Activated T-helper 9 cell treated with anti-CD3 and anti-CD28 coated beads, Interleukin-2, amount 50 U/mL, for 16 hours (primary cell): ENCODE measurements at places on chromosomes 16 and 17.

- DNase-seq = no peak
Observed at GRCh38 chr16:73050201-73051099, 2.5 kb upstream of the ZFHX3 start.

DNA sequence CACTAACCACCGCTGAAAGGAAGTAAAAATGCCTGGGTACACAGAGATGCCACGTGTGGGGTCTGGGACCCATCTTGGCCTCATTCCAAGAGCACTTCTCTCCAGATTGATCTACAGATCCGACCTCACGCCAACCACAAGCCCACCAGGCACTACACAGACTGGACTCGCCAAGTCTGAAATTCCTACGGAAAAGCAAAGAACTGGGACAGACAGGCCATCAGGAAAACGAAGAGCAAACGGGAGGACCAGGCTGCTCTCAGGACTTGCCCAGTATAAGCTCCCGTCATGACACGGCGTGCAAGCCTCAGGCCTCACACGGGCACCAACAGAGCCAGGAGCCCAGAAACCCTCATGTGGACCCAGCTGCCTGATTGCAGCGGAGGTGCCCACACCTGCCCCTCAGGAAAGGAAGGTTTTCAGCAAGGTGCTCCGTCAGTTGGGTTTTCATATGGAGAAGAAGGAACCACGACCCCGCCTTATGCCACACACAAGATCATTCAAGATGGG is 20.1 kb upstream of the C16orf95 start:
- no peak for DNase-seq

DNA sequence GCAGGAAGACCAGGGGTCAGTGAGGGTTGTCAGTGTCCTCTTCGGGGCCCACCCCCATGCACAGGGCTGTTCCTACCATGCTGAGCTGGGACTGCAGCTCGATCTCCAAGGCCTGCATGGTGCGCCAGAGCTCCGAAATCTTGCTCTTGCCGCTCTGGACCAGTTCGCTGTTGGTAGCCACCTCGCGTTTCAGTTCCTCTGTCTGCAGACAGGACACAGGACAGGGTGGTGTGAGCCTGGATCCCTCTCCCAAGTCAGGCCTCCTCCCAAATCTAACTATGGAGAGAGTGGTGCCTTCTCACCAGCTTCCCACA is 90.9 kb downstream of the GOSR1 start:
- DNase-seq = no peak

DNA sequence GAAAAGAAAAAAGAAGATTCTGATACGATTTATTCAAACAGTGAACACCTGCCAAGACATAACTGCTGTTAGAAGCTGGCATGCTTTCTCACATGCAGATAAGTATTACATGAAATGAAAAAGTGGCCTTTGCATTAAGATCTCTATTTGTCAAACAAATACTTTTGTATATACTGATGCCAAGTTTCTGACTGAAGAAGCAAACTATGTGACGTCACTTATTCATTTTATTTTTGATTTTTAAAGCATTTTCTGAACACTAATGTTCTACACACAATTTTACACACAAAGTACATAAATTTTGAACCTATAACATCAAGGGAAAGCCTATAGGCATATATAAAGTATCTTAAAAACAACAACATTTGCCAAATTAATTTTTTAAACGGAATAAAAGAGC is 153.8 kb downstream of the CEP112 start:
- no peak for DNase-seq

GRCh38 chr17:50843150-50843905 is 7.9 kb downstream of the WFIKKN2 start:
- no peak for DNase-seq

DNA sequence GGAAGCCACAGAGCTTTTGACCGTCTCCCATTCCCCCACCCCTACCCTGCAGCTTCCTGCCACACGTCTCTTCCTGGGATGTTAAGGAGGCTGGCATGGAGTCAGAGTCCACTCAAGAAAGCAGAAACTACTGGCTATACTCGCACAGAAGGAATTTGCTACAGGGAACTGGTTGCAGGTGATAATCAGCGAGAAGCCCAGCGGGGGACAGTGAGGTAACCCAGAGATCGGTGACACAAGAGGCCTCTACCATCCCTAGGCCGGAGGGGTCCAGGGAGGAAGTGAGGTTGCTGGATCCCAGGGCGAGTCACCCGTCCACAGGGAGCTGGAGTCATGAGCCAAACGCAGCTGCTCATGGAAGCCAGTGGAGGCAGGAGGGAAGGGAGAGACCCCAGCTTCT is 93.7 kb downstream of the SDK2 start:
- DNase-seq = no peak

DNA sequence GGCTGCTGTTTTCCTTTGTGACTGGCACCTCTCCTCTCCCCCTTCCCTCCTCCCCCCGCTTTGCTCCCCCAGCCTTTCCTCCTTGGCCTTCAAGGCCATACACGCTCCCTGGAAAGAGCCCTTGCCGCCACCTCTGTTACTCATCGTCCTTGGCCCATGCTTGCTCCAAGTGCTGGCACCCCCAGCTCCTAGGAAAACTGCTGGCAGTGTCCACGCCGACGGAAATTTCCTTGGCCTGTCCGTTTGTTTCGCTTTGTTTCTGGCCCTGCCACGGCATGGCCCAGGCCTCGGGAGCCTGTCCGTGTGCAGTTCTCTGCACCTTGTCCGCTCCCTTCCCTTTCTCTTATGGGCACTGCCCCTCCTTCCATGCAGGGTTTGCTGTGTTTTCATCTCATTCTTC is 18.0 kb downstream of the CA5A start:
- no peak for DNase-seq

DNA sequence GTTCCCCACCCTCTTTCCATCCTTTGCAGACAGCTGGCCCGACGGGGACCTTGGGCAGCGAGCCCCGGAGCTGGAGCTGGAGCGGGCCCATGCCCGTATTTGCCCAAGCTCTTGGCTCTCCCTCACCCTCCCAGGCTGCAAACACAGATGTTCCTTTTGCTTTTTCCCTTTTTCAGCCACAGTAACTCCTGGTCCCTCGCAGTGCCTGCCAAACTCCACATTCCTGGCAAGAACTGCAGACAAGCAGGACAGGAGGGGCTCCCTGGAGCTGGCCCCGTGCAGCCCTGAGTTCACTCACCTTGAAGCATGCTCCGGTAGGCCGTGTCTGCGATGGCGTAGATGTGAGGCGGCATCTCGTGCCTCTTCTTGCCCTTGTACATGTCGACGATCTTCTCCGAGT is 33.9 kb downstream of the MYH11 start:
- DNase-seq = no peak

DNA sequence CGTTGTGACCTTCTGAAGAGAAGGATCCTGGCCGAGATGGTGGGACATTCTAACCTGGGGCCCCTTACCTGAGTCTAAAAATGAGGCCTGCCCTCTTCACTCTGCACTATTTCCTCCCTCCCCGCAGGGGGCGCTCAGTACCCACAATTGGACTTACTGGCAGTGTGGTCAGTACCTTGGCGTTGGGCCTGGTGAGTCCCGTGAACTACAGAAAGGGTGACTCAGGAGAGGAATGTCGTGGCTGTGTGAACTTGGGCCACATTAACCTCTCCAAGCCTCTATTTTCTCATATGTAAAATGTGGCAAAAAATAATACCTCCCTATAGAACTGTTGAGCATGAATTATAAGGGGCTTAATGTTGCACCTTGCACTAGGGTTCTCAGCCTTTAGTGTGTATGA is 3.9 kb downstream of the RSAD1 start:
- DNase-seq = peak; percentile 59

DNA sequence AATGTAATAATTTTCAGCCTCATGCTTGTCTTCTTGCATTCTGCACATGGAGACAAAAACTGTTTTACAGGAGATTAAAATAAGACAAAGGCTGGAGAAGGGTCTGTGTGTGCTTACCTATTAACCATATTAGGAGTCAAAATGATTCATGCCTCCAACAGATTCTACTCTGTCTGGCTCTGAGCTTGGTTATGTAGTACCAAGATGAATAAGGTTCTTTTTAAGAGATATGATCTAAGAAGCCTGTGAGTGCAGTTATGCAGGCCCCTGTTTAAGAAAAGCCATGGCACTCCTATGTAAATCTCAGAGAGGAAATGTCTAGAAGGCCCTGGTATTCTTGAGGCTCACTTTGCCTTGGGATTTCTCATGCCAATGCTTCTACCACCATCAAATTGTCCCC is 486.6 kb upstream of the CDH11 start:
- DNase-seq = no peak
